ENCODE measurements at places on chromosomes 7 and 10. TPM values are rescaled to one million over a fixed set of nuclear protein-coding genes. Genes with fewer than 3 reads are reported as not detected.

Gene H2BK1
- total RNA-seq = not detected

Gene OGDHL
- 4.2 TPM for total RNA-seq

DNA sequence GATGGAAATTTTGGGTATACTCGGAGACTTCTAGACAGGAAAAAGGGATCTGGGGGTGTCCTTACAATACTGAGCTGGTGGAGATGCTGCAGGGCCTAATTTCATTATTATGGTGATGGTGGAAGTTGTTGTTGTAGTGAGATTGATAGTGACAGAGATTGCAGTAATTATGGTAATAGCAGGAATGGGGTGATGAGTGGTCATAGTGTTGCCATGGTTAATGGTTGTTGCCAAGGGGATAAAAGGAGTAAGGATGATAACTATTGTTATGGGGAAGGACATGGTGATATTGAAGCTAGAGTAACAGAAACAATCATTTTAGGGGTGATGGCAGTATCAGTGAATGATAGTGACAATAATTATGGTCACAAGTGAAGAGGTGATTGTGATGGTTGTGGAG lies 27.1 kb upstream of the LBX1 start:
- no peak for DNase-seq

DNA sequence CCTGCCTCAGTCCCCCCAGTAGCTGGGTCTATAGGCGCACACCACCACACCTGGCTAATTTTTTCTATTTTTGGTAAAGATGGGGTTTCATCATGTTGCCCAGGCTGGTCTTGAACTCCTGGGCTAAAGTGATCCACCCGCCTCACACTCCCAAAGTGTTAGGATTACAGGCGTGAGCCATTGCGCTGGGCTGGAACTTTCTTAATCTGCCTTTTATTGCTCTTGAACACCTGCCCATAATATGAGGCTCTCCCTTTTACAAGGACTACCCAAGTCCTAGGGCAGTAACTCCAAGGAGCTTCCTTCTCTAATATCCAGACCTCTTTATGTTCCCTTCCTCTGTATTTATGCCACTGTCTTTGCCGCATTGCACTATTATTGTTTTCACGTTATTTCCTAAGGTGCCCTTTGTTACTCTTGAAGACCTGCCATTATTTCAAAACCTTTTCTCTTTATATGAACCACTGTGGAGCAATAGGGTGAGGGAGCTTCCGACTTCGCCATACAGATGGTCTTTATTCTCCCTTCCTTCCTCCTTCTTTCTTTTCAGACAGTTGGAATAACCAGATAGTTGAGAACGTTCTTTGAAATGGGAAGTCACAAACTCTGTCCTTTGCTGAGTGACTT lies 36.3 kb upstream of the TCF7L2 start:
- no peak for DNase-seq

GRCh38 chr10:61923210-61923949 lies 21.9 kb downstream of the ARID5B start:
- peak; percentile 49 for DNase-seq

All from occipital lobe (tissue), 3 donors.